Activated T-helper 1 cell treated with anti-CD3 and anti-CD28 coated beads, Interleukin-2, amount 50 U/mL, for 16 hours (primary cell): ENCODE measurements at places on chromosomes 5 and 9.

- no peak for DNase-seq
These were observed 450.0 kb downstream of the GADD45G start for GRCh38 chr9:90054810-90055209.

- no peak for DNase-seq
These were observed 53.0 kb upstream of the NRARP start for GRCh38 chr9:137354845-137355760.

DNA sequence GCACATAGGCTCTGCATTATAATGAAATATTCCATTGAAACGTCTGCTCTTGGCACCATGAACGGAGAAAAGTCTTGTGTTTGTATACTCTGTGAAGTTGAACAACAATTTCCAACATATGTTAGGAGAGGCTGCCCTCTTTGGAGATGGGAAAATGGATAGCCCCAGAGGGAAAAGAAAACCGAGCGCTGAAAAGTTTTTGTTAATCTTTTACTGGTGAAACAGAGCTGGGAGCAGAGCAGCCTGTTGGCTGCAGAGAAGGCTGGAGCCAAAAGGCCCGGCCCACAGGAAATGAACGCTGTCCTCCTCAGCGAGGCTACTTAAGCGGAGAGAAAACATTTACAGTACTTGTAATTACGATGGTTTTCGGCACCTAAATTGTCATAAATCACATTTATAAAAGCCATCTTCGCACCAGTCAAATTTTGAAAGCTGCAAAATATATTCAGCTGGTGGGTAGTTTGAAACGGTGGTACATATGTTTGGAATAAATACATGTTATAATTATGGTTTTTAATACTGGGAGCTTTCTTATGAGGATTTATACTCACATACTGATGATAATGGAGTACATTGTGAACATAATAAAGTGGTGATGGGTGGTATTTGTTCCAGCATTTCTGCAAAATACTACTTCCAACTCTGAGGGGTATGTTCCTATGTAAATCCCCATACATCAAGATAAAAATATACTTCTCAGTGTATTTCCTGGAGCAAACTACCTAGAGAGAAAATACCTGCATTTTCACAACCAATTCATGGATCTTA is 129.6 kb upstream of the CNTLN start:
- no peak for DNase-seq

DNA sequence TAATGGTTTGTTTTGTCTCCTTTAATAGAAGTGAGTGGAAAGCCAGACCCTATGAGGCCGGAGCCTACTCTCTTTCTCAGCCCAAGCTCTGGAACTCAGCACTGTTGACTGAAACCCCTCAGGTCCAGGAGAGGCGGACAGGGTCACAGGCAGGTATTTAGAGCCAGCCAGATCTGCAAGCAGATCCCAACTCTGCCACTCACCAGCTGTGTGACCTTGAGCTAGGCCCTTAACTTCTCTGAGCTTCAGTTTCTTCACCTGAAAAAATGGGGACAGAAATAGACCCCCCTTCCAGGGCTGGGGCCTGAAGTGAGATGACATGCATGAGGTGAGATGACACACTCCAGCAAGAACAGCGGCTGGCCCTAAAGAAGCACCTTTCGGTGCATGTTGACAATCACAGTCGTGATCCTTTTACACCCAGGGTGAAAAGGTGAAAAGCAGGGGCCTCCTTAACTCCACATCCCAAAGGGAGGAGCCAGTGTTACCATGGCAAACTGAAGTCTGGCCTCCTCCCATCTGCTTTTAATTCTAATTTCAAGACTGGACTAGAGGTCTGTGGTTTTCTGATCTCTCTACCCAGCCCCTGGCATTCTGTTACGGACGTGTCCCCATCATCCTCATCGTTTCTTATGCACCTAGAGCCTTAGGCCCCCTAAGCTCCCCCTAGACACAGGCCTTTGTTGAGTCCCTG is 27.2 kb downstream of the MORN5 start:
- DNase-seq, result no peak

- no peak for DNase-seq
These were observed 63.4 kb upstream of the RNU6ATAC start for GRCh38 chr9:134227451-134228411.

DNA sequence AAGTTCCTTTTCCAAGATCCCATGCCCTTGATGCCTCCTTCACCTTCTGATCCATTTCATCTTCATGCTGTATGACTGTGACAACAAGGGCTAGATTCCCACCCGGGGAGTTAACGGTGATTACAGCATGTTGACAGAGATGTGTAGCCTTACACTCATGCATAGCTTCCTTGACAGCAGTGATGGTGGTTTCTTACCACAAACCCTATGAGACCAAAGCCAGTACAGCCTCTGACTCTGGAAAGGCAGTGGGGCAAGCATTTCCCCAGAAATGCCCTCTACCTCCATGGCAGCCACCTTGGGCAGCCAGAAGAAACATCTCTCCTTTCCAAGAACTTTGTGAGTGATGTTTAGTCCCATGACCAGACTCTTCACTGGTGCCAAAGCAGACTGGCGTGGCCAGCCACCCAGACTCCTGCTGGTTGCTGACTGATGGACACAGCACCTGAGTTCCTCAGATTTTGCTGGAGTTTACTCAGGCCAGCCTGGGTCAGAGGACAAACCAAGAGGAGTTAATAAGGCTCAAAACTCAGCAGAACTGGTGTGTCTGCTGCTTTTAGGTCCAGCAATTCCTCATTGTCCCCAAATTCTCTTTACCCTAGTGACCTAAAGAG is 199.7 kb upstream of the SLC27A6 start:
- no peak for DNase-seq

- no peak for DNase-seq
These were observed 941 bp downstream of the EXD3 start for GRCh38 chr9:137421838-137422603.

GRCh38 chr5:136027311-136027710 is 1.5 kb upstream of the TGFBI start:
- no peak for DNase-seq

DNA sequence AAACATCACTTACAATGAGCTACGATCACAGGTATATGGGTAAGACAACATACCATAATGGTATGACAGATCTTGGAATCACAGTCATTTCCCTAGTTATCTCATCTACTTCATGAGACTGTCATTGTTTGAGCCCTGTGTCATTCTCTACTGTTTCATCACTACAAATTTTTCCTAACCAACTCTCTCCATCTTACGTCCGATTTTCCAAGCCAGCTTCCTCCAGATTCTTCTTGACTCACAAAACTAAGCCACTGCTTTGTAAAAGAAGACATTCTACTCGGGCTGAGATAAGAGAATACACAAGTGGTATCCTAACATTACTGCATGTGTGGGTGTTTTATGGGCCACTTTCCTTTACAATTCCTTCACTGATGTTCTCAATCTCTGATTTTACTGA is 49.6 kb downstream of the SERINC5 start:
- DNase-seq, result no peak

GRCh38 chr9:35274993-35275392 is 113.2 kb downstream of the UNC13B start:
- no peak for DNase-seq

GRCh38 chr5:92879806-92880543 is 701.0 kb downstream of the NR2F1-AS1 start:
- DNase-seq, result no peak

- DNase-seq, result no peak
These were observed 9.3 kb upstream of the ZCCHC9 start for GRCh38 chr5:81292130-81292529.

DNA sequence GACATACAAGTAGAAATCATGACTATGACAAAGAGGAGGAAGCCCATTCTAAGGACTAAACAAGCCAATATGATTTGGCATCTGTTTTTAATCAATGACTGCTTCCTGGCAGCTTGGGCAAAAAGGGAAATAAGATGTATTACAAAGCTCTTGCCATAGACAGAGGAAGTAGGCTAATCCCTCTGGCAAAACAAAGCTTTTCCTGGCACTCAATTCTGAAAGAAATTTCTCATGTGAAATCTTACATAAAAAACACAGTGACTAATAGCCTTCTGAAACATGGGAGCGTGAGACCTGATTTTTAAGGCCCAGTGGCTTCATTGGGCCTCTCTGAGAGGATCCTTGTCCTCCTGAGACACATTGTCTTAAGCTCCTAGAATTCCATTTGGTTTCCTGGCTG is 93.6 kb downstream of the COL23A1 start:
- DNase-seq, result no peak

GRCh38 chr5:168592014-168592368 is 12.8 kb upstream of the PANK3 start:
- DNase-seq, result no peak

GRCh38 chr5:54083851-54084250 is 226.5 kb downstream of the ARL15 start:
- no peak for DNase-seq

DNA sequence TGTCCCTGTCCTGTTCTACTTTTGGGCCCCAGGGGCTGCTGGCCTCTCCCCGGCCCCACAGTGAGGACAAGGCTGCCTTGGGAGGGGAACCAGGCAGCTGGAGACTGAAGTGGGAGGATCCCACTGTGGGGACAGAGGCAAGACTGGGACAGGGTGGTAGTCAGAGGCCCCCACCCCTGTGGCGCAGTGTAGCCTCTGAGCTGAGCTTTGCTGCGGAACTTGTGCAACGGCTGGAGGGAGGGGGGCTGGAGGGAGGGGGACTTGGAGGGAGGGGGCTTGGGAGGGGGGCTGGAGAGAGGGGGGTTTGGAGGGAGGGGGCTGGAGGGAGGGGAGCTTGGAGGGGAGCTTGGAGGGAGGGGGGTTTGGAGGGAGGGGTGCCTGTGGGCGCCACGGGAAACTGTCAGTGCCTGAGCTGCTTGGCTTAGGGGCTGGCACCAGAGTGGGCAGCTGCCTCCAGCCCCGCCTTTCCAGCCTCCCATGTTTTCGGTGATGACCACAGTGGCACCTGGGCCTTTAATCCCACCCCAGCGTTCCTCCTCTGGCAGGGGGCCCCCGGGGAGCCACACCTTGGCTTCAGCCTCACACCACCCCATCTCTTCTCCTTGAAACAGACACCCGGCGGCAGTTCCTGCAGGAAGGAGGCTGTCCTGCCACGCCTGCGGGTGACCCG is 2.3 kb upstream of the FUT7 start:
- DNase-seq, result no peak

- peak; percentile 21 for DNase-seq
These were observed 183.9 kb downstream of the C9orf50 start for GRCh38 chr9:129436751-129437625.

GRCh38 chr9:4366591-4367330 is 66.9 kb upstream of the GLIS3 start:
- DNase-seq, result peak; percentile 4

DNA sequence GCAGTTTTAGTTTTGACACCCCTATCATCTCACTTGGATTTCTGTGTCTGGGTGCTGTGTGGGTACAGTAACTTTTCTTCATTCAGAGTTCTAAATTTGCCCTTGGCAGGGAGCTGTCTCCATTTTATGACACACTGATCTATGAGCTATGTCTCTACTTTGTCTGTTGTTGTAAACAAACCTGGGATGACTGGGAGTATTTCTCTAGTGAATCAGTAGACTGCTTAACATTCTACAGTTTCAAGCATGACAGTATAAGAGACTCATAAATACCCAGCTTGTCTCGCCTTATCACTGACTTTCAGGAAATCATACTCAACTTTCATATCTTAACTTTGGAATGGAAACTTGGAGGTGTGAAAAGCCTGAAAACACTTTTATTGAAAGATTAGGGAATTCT is 212.1 kb upstream of the NUDT12 start:
- DNase-seq, result no peak

GRCh38 chr9:91312717-91313325 is 48.9 kb downstream of the AUH start:
- no peak for DNase-seq

DNA sequence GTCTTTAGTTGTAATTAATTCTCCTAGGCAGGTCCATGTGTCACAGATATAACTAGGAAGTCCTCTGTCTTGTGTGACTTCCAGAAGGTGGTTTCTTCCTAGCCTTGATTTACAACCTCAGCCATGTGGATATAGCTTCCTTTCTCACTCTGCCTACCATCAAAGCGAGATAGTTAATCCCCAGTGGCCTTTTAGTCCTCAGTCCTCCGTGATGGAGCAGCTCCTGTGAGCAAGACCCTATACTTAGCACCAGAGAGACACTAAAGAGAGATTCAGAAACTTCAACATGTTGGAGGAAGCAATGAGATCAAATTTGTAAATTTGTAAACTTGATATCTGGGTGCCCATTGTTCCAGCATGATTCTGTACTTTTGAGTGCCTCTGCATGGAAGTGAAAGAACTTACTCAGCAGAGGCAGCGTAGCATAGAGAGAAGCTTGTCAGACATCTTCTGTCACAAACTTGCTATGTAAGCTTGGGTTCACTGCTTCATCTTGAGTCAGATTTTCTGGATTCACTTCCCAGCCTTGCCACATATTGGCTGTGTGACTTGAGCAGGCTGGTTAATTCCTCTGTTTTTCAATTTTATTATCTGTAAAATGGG is 170.2 kb upstream of the NR3C1 start:
- DNase-seq, result no peak

DNA sequence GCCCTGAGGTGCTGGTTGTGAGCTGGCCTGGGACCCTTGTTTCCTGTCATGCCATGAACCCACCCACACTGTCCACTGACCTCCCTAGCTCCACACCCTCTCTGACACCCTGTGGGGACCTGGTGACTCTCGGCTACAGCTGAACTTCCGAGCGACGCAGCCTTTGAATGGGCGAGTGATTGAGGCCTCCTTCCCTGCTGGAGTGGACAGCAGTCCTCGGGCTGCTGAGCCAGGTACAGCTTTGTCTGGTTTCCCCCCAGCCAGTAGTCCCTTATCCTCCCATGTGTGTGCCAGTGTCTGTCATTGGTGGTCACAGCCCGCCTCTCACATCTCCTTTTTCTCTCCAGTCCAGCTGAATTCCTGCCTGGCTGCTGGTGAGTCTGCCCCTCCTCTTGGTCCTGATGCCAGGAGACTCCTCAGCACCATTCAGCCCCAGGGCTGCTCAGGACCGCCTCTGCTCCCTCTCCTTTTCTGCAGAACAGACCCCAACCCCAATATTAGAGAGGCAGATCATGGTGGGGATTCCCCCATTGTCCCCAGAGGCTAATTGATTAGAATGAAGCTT is 6.1 kb downstream of the CA9 start:
- no peak for DNase-seq

DNA sequence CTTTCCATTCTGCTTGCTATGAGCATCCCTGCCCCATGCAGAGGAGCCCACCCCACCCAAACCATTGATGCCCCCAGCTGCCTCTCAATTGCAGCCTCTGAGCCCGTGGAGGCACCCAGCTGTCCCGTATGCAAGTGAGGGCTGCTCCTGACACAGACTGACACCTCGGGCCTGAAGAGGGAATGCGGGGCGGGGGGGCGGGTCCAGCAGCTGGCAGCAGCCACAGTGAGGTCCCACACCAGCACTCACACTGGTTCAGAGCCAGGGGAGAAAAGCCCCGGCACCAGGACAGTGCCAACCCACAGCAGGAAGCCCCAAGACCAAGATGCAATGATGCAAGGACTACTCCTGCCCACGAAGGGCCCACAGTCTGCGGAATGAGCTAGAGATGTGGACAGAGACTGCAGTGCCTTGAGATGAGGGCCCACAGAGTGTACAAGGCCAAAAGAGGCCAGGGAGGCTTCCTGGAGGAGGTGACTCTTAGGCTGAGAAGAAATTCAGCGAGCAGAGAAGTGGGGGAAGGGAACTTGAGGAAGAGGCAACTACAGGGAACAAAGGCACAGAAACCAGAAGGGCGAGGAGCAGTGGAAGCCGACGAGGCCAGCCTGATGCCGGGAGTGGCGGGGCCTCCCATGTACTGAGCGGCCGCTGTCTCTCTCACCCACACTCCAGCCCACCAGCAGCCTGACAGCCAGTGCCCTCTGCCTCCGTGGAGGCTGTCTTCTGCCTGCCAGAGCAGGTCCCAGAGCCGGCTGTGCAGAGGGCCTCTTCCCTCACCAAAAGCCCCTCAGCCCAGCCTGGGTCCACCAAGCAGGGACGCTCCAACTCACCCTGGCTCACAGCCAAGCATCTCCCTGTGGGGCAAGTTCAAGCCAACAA is 9.2 kb downstream of the EEIG1 start:
- no peak for DNase-seq

- no peak for DNase-seq
These were observed 136.7 kb upstream of the NFIL3 start for GRCh38 chr9:91560301-91560700.
